ENCODE measurements at places on chromosomes 6 and 20. TPM values are rescaled to one million over a fixed set of nuclear protein-coding genes. Genes with fewer than 3 reads are reported as not detected.

Gene TNFRSF6B
- 6.1 TPM for total RNA-seq

Gene CALHM6
- 5.5 TPM for total RNA-seq

Gene ARFGEF3
- total RNA-seq: 7.4 TPM

Gene HRH3
- not detected for total RNA-seq

Gene CST5
- not detected for total RNA-seq

Gene NRN1
- total RNA-seq: 90.1 TPM
